ENCODE measurements at places on chromosomes 3 and 15.

GRCh38 chr15:58934521-58934920 is 1.0 kb upstream of the SLTM start:
- no peak for DNase-seq

DNA sequence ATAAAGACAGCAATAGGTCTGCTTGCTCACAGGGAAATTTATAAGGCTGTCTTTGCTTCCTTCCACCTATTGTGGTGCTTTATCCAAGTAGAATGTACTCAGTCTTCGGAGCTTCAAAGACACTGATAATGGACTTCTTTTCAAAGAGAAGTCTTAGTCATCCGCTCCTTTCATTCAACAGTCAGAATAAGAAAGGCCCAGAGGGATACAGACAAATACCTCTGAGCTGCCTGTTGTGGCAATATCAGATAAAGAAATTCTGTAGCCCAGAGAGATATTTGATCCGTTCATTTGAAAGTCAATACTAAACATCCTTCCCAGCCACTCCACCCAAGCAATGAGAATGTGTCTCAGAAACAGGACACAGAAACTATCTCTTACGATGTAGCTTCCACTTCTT is 110.0 kb downstream of the FHIT start:
- DNase-seq, result no peak

- DNase-seq, result peak; percentile 90
Measured at GRCh38 chr15:68875377-68876116, 54.8 kb upstream of the SPESP1 start.

GRCh38 chr3:186642014-186642413 is 1.8 kb downstream of the FETUB start:
- no peak for DNase-seq

DNA sequence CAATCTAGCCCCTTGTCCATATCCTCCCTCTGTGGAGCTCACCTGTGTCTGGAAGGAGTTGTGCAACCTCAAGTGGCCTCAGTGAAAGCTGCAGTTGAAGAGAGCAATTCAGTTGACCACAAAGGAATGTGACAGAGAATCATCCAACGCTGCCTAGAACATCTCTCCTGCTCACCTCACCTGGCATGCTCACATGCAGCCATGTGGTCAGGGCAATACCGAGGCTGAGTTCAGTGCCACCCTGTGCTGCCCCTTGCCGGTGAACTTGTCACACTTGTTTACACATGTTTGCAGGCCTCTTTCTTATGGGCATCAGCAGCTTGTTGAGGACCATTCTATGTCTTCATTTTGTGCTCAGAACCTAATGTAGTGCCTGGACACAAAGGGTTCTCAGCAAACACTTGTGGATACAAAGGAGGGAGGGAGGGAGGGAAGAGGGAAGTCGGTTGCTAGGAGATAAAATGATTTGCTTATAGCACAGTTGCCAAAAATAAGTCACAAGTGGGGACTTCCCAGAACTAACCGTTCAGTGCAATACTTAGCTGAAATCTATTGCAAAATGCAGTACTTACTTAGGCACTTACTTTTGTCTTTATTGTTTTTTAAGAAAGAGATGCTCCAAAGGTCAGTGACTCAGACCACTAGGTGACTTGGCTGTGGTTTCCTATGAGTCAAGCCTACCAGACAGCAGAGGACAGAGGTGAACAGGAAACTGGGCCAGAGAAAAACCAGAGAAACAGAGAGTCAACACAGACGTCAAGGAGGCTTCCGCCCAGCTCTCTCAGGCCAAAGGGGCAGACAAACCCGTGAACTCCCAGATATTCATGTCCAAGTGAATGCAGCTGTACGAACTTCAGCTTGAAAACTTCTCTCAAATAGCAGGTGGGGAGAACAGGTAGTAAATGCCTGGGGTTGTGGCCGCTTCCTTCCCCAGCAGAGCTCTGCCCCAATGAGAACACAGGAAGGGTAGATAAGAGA is 227.8 kb upstream of the CTNNB1 start:
- DNase-seq, result no peak

DNA sequence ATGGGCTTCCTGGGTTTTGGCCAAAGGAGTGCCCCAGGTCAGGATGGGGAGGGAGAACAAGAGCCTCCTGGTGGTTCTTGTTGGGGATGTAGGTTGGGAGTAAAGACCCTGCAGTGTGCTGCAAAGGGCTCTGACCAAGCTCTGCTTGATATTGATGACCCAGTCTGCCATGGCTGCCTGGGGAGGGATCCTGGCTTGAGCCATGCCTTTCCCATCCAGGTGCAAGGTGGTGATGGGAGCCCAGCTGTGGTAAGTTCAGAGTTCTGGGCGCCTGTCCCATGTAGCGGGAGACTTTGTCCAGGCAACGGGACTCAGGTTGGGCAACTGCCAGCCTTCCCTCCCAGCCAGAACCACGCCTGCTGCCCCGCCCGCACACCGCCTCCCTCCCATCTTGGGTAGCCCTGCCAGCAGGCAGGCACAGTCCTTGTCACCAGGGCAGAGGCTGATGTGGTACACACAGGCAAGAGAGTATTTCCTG is 2.6 kb downstream of the GNAI2 start:
- no peak for DNase-seq

- DNase-seq, result no peak
Measured at GRCh38 chr3:188742755-188743550, 428.8 kb upstream of the TPRG1 start.

GRCh38 chr3:43734685-43735084 is 43.9 kb downstream of the ABHD5 start:
- no peak for DNase-seq

GRCh38 chr15:90594301-90594738 is 64.6 kb downstream of the CRTC3 start:
- DNase-seq, result peak; percentile 88

DNA sequence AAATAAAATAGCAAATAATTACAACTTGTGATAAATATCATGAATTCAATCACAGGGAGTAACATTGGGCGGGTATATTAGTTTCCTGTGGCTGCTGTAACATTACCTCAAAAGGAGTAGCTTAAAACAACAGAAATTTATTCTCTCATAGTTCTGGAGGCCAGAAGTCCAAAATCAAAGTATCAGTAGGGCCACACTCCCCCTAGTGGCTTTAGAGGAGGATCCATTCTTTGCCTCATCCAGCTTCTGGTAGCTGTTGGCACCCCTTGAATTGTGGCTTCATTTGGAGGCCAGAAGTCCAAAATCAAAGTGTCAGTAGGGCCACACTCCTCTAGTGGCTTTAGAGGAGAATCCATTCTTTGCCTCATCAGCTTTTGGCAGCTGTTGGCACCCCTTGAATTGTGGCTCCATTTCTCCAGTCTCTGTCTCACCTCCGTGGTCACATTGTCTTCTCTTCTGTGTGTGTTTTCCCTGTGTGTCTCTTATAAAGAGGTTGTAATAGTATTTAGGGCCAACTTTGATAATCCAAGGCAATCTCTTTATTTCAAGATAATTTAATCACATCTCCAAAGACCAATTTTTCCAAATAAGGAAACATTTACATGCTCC is 3.1 kb upstream of the CFAP20DC start:
- DNase-seq, result peak; percentile 13

GRCh38 chr15:33433821-33434220 is 123.1 kb downstream of the RYR3 start:
- DNase-seq, result no peak

- peak; percentile 6 for DNase-seq
Measured at GRCh38 chr15:89441295-89441812, 55.0 kb downstream of the RHCG start.

DNA sequence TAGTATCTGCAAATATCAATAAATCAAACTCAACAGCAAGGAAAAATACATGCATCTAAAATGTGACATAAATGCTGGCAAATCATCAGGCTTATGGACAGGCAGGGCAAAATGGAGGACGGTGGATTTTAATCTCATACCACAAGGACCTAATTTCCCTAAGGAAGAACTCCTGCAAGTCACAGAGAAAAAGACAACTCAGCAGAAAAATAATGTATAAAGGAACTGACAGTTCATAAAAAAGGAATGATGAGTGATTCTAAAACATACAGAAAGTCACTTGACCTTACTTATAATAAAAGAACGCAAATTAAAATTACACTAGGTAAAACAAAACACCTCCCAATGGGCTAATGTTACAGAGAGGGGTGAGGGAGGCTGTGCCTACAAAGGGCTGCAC is 17.2 kb downstream of the TUBGCP5 start:
- no peak for DNase-seq

DNA sequence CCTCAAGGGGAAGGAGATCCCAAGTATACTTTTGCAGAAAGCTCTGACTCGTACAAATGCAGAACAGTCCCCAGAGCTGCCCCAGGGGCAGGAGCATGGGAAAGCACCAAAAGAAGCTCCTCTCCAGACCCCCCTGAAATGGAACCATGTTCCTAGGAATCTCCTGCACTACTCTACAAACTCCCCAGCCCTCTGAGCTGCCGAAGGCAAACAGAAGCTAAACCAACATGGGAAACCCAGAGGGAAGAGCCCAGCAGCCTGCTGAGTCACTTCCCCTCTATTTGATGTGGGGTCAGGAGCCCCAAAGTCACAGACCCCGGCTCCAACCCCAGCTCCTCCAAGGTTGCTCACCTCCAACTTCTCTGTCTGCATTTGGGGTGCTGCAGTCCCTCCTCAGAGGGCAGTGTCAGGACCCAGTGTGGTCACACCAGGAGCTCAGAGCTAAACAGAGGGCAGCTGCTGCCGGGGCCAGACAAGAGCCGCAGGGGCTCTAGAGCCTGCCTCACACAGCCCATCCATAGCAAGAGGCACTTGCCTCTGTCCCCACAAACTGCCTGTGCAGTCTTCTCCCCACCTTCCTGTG is 3.8 kb upstream of the PLXNA1 start:
- DNase-seq, result no peak

GRCh38 chr3:190169877-190170276 is 49.2 kb upstream of the P3H2 start:
- DNase-seq, result no peak

DNA sequence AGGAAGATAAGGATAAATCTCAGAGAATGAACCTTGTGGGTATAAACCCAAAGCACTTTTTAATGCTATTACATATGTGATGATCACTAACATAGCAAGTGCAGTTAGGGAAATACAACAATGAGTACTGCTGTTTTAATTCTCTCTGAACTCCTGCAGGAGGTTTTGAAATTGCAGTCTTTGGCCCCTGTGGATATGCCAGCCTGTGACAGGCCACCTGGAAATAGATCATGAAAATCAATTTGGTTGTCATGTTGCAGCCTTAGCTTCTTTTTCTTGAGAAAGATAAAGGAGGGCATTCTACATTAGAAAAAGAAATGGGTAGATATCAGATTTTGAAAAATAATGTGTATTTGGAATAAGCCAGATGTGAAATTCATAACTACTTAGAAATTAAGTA is 103.6 kb downstream of the RSRC1 start:
- DNase-seq, result no peak

DNA sequence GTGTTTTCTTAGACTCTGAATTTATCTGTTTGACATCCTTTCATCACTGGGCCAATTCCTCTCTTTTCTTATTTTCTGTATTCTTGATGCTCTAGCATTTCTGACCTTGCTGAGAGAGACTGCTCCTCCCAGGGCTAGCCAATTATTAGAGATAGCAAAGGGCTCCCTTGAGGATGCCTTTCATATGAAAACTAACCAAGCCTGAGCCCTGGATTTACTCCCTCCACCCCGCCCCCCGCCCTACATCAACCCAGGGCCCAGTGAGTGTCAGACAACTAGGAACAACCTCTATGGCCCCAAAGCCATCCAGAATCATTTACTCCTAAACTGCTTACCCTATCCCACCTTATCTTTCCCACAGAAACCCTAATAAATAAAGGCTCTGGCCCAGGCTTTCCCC is 69.7 kb upstream of the LARS2 start:
- no peak for DNase-seq

DNA sequence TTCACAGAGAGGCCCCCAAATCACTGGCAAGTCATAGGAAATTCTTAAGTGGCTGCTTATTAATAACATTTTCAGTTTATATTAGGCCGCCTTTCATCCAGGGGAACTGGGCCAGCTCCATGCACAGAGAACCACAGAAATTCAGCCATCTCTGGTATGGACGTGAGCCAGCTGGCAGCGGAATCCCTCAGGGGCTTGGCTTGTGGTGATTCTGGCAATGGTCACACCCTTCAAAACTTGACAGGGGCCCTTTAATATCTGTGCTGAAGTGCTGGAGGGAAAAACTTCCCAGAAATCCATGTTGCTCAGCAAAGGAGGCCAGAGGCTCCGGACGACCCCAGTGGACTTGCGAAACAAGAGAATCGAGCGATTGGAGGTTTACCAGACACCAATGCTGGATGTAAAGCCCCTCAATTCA is 11.3 kb downstream of the PRICKLE2 start:
- DNase-seq, result no peak

DNA sequence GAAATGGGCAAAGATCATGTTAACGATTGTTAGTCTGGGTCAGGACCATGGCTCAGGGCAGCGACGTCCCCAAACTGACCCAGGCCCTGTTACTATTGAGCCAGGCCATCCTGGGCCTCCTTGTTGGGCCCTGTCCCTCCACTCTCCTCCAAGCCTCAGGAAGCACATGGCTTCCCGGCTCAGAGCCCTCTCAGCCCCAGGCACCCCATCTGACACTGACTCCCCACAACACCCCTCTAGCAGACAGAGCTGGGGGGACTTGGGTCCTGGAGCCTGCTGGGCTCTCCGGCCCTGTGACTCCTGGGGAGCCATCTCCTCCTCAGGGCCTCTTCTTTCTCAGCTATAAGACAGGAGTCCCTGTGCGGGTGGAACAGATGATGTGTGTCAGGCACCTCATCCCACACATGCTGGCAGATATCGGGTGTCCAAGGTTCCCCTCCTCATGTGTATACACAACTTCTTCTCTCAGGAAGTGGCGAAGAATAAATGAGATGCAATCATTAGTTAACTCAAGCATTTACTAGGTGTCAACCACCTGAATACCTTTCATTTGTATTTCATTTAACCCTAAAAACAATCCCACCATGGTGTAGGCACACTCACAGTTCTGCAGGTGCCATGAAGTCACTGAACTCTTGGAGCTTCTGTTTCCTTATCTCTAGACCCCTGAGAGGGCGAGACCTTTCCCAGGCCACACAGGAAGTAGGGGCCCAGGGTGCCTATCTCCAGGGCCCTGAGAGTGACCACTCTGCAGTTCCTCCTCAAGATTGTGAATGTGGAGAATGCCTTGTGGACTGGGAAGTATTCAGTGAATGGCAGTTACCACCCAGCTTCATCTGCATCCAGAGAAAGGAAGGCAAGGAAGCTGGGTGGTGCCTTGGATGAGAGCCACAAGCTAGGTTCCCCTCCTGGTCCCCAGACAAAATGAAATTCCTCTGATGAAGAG is 282.5 kb upstream of the TLE3 start:
- DNase-seq, result no peak

- DNase-seq, result no peak
Measured at GRCh38 chr3:184791171-184791570, 20.8 kb upstream of the VPS8 start.

DNA sequence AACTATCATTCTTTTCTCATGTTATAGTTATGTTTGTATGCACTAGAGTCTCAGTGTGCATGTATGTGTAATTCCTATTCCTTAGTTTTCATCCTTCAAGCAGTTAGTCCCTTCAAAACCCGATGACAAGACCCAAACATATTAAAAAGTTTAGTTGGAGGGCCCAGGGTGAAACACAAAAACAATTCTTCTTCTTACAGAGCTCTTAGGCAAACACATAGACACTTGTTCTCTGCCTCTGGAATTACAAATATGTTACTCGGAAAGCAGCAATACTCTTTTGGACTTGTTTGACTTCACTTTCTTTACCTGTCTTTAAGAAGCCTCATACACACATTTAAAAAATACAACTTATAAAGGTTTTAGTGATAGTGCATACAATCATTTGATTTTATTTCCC is 763 bp upstream of the CNTN6 start:
- no peak for DNase-seq
